ENCODE measurements at places on chromosomes 12 and 14. TPM values are rescaled to one million over a fixed set of nuclear protein-coding genes. Genes with fewer than 3 reads are reported as not detected.
A peak's percentile ranks its signal among the peaks of the same experiment; 100 is the strongest.

Gene PAH
- not detected for total RNA-seq

DNA sequence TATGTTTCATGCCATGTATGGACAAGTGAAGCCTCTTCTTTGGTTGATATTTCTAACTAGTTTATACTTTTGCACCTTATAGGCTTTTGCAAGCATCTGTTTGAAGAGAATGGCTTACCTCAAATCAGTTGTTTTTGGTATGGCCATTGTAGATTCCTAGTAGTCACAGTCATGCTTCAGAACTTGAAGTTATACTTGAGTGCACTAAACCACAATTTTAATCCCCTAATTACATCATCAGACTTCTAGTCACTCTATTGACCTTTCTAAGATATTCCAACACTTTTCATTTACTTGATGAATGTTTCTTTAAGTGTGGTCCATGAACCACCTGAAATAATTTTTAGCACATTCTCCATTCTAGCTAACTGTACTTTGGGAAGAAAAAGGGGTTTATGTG is 18.6 kb upstream of the KLRB1 start:
- no peak for DNase-seq

Gene ZFYVE26
- total RNA-seq, result 7.2 TPM

Gene VEZT
- total RNA-seq, result 60.4 TPM

DNA sequence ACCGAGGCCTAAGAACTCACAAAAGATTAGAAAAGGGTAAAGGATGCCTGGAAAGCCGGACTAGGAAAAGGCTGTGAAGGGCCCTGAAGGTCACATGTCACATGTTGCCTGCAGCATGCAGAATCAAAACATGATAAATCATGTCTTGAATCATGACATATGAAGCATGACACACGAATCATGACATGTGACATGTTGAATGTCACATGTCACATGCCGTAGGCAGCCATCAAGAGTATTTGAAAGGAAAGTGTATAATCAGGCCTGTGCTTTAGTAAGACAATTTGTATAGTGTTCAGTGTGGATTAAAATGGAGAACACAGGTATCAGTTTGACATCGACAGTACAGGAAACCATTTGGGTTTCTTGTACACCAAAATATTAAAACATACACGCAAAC is 30.8 kb downstream of the IFNG-AS1 start:
- no peak for DNase-seq

- peak; percentile 79 for DNase-seq
Observed at GRCh38 chr14:96100161-96101064, 61.3 kb downstream of the C14orf132 start.

- DNase-seq, result no peak
Observed at GRCh38 chr14:24167469-24168114, 4.3 kb upstream of the REC8 start.

GRCh38 chr14:70096866-70097265 is 91.9 kb downstream of the SLC8A3 start:
- no peak for DNase-seq

DNA sequence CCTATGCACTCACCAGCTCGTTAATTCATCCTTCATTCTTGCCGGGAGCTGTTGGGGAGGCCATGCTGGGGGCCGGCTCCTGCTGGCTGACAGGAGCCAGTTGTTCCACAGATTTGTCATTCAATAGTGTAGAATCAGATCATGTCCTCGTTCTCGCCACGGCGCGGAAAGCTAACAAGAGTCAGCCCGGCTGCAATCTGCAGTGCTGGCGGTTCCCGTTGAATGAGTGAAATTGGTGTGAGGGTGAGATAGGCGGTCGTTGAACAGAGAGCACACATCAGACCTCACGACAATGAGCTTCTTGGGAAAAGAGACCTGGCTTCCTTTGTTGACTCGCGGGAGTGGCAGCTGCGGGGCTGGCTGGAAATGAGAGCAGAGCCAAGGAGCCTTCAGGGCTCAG is 57.5 kb downstream of the KIF26A start:
- no peak for DNase-seq

- no peak for DNase-seq
Observed at GRCh38 chr12:9032202-9032964, 43.0 kb downstream of the KLRG1 start.

DNA sequence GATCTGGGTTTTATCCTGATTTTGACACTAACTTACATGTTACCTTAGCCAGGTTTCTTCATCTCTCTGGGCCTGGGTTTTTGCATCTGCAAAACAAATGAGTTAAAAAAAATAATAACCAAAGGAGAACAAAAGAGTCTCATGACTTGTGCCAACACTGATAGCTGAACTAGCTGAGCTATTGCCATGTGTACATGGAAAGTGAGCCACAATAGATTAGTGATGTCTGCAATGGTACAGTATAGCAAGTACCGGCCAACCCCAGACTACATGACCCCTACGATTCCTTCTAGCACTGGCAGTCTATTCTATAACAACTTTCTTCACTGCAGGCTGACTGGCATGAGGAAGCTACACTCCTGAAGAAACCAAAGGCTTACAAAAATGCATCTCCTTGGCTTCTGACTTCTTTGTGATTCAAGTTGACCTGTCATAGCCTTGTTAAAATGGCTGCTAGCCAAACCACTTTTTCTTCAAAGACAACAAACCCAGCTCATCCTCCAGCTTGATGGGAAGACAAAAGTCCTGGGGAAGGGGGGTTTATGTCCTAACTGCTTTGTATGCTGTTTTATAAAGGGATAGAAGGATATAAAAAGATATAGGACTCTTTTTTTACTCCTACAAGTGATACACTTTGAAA is 123.7 kb downstream of the DAD1 start:
- peak; percentile 67 for DNase-seq

Gene C12orf54
- not detected for total RNA-seq

DNA sequence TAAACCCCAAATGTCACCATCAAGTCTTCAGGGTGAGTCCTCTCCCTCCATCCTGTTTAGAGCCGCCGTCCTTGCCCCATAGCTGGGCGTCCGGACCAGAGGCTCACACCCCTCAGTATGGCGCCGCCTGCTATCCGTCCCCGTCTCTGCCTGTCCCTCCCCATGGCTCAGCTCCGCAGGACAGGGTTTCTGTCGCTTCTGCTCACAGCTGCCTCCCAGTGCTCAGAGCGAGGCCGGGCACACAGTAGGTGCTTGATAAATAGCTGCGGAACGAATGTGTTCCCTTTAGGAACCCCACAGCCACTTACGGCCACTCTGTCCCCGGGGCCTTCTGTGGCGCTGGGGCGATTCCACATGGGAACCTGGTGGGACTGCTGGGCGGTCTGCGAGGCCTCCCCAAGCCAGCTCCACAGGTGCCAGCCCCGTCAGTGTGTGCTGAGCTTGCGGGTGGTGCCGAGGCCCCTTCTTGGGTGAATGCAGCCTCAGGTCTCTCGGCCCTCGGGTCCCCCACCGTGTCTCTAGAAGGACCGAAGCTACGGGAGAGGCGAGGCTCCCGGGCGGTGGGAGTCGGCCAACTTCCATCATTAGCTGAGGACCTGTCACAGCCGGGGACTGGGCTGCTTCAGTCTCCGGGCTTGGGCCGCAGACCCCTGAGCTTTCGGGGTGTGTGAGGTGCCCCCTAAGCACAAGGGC is 63.0 kb downstream of the NOC4L start:
- DNase-seq, result no peak

Gene PXMP2
- total RNA-seq, result 43.7 TPM

DNA sequence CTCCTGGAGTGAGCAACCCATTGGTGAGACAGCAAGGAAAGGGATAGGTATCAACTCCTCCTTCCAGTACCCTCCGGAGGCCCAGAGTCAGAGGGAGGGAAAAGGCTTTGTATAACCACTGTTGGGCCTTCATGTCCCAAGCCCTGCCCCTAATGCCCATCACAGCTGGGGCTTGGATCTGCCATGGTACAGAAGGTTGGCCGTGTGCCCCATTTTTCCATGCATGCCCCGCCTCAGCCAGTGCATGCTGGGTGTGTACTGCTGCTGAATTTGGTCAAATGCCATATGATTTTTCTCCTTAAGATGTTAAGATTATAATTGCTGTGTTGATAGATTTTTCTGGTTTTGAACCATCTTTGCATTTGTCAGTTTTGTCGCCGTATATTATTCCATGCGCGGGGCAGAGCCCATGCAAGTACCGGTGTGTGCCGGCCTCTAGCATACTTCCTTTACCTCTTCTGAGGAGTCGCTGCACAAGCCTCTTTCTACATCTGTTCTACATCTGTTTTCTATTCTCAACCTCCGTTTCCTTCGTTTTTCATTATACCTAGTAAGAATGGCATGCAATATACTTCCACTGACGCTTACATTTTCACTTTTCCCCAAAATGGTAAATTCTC is 26.6 kb downstream of the PPP2R5C start:
- no peak for DNase-seq

DNA sequence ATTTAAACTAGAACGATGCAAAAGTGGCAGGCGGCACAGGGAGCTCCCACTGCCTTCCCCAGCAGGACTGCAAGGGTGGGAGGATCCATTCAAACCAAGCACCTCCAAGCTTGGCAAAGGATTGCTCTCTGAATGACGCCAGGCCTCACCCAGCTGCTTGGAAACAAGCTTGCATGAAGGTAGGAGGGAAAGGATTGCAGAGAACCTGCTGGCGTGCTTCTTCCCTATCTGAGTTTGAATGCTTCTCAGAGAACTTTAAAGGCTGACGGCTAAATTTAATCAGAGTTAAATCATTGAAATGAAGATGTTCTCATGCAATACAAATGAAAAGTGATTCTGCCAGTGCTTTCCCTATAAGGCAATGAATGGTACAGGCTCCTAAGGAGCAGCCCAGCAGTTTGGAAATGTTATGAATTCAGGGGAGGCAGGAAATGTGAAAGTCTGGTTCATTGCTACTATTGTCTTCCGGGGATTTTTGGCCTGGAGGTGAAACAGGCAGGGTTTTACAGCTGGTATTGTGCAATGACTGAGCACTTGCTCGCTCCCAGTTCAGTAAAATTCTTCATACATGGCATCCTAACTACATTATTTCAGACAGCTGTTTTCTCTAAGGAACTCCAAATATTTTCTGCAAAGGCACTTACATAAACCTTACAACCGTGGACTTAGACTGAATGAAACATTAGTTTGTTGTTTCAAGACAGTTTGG is 31.9 kb upstream of the DUSP6 start:
- DNase-seq, result peak; percentile 49

DNA sequence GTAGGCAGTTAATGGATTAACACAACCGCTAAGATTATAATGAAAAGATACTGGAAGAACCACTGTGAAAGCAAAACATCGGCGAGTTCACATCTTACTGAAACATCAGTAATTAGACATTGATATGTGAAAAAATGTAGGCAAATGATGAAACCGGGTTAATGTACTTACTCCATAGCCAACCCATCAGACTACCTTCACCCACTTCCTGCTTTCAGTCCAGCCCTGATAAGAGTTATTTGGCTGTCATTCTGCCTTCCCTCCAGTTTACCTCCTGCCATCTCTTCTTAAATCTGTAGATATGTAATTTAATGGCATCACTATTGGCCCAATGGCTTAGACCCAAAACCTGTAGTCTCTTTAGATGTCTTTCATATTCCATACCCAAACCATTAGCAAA is 46.0 kb upstream of the LGR5 start:
- DNase-seq, result no peak

DNA sequence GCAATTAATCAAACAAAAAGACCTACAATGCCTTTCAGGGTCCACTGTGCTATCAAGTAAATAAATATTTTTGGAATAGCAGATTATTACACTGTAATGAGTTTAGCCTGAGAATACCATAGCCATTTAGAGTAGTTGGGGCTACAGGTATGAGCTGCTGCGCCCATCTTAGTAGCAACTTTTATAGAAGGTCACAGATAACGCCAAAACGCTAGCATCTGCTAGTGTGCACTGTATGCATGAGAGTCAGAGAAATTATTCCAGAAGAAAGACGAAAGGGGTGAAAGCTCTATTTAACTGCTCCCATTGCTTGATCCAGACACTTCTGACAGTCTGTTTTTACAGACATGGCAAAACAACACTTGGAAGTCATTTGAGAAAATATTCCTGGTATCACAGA is 48.5 kb upstream of the SLC2A13 start:
- DNase-seq, result no peak

Measured in HT1080 (cell line).